ENCODE measurements at places on chromosomes 6 and 20. TPM values are rescaled to one million over a fixed set of nuclear protein-coding genes. Genes with fewer than 3 reads are reported as not detected.

GRCh38 chr6:101883505-101883904 is 490.0 kb downstream of the GRIK2 start:
- no peak overlapping the region for H3K27ac ChIP-seq
- DNase-seq: no peak
- no peak overlapping the region for H3K4me3 ChIP-seq
- no peaks in the 10 kb centered on the region for H3K27me3 ChIP-seq

DNA sequence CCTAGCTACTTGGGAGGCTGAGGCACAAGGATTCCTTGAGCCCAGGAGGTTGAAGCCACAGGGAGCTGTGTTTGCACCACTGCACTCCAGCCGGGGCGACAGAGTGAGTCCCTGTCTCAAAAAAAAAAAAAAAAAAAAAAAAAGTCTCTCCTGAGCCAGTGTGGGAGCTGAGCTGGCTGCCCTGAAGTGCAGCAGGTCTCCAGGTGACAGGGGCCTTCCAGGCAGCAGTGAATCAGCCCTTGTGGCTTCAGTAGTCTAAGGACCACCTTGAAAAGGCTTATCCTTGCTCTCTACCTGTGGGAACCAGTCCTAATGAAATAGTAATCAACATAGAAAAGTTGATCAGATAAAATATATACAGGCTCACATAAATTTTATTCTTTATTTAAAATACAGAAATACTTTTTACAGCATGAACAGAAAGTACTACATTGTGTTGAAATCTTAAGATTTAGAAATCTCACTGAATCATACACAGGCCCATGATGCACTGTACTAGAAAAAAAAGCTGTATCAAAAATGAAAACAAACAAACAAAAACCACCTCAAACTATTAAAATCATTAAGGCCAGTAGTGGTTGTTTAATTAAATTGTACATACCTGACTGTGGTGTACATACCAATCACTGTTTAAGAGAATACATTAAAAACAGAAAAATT is 128.9 kb downstream of the SCML4 start:
- no peak for DNase-seq
- peaks cover 3% of the 10 kb centered on the region for H3K27me3 ChIP-seq
- H3K36me3 ChIP-seq: no peaks in the 10 kb centered on the region
- H3K27ac ChIP-seq: no peak overlapping the region
- no peak overlapping the region for H3K4me3 ChIP-seq

HM13 gene
- total RNA-seq: 146 TPM

FAM83B gene
- not detected for total RNA-seq

FITM2 gene
- 4.8 TPM for total RNA-seq

All from activated CD4-positive, alpha-beta T cell treated with anti-CD3 and anti-CD28 coated beads, Interleukin-2, amount 10 ng/mL, durations not matched to agents 7 days and 5 days (primary cell).